ENCODE measurements at places on chromosomes 2 and 18.
A peak's percentile ranks its signal among the peaks of the same experiment; 100 is the strongest.

DNA sequence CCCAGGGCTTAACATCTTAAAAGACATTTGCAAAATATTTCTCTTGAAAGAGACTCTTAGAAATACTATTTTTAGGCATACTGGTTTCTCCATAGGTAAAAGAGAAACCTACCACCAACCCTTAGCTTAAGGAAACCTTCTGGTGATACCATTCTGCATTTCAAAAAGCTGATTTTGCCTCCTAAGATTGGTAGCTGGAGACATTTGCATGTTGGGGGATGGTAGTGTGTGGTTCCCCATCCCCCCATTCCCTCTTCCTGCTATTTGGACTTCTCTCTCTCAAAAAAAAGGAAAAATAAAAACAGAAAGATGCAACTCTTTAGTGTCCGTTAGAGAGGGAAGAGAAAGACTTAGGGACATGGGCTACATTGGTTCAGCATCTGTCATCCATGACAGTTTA, 4.2 kb downstream of the LRRTM1 start:
- no peaks in the 10 kb centered on the region for H3K27me3 ChIP-seq
- H3K4me1 ChIP-seq: no peaks in the 10 kb centered on the region
- H3K27ac ChIP-seq: no peak overlapping the region
- no peak overlapping the region for H3K4me3 ChIP-seq

DNA sequence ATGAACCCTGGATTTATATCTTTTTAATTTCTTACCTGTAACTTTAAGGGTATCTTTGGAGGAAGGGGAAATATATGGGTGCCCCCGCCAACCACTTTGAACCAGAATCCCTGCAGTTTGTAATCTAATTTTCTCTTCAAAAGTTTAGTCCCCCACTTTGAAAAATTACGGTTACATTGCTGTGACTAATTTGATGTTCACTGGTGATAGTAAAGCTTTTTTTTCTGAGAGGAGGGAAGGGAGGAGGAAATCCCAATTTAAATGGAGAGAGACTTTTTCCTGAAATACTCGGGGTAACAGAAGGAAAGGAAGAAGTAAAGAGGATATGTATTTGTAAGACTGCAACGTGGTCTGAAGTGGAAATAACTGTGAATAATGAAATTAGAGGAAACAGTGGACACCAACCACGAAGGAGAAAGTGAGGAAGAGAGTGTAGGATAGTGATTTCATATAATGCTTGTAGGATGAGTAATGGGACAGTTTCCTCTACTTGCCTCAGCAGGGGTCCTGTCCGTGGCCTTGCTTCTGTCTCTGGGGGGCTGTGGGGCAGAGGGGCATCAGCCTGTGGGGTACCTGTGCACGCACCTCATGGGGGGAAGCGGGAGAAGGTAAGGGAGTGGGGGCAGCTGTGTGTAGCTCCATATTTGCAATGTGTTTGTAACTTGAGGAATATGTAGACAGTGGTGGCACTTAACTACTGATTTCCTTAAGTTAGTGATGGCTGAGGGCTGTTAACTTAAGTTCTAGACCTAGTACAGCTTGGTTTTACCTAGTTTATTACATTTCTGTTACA, 161.1 kb downstream of the LTBP1 start:
- no peaks in the 10 kb centered on the region for H3K36me3 ChIP-seq
- DNase-seq: no peak
- H3K4me3 ChIP-seq: no peak overlapping the region
- H3K27ac ChIP-seq: no peak overlapping the region
- H3K4me1 ChIP-seq: no peaks in the 10 kb centered on the region
- no peaks in the 10 kb centered on the region for H3K27me3 ChIP-seq

DNA sequence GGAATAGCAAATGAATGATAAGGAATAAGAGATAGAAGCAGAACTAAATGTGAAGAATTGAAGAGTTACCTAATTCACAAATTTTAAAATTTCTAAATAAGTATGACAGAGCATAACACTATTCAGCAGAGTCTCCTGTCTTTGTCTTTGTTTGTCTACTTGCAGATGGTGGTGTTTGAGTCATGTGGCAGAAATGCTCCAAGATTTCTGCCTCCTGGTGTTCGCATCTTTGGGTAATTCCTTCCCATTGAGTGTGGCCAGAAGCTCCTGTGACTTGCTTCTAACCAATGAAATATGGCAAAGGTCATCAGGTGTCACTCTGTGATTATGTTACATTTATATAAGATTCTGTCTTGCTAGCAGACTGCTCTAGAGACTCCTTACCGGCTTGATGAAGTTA, 45.6 kb upstream of the GALNT3 start:
- DNase-seq: no peak
- H3K4me3 ChIP-seq: no peak overlapping the region
- no peaks in the 10 kb centered on the region for H3K4me1 ChIP-seq
- H3K27ac ChIP-seq: no peak overlapping the region
- no peaks in the 10 kb centered on the region for H3K27me3 ChIP-seq

GRCh38 chr2:241762933-241763369, 13.7 kb upstream of the GAL3ST2 start:
- H3K27me3 ChIP-seq: no peaks in the 10 kb centered on the region
- no peaks in the 10 kb centered on the region for H3K36me3 ChIP-seq
- H3K4me3 ChIP-seq: no peak overlapping the region

GRCh38 chr2:120597595-120598193, 138.0 kb upstream of the GLI2 start:
- no peak overlapping the region for H3K27ac ChIP-seq
- no peak for DNase-seq
- H3K27me3 ChIP-seq: no peaks in the 10 kb centered on the region
- no peaks in the 10 kb centered on the region for H3K36me3 ChIP-seq

DNA sequence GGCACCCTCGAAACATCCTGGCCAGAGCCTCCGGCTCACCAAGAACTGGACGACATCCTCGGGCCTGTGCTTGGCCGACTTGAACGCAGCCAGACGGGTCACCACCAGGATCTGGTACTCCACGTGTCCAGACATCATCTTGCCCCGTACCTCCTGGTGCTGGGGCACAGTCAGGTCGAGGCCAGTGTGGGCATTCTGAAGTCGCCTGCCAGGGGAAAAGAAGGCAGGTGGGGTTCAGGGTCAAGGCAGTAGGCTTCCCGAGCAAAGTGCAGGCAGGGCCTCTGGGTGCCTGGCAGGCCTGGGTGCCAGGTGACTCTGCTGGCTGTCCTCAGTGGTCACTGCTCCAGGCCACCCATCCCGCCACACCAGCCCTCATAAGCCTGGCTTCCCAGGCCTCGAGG, 5.6 kb downstream of the HS1BP3 start:
- H3K4me3 ChIP-seq: no peak overlapping the region
- H3K36me3 ChIP-seq: peaks cover 31% of the 10 kb centered on the region
- no peak for DNase-seq
- no peak overlapping the region for H3K27ac ChIP-seq

GRCh38 chr2:174020926-174021662, 55.9 kb upstream of the SP3 start:
- H3K4me3 ChIP-seq: no peak overlapping the region
- no peaks in the 10 kb centered on the region for H3K36me3 ChIP-seq
- no peak for DNase-seq
- H3K27me3 ChIP-seq: no peaks in the 10 kb centered on the region

DNA sequence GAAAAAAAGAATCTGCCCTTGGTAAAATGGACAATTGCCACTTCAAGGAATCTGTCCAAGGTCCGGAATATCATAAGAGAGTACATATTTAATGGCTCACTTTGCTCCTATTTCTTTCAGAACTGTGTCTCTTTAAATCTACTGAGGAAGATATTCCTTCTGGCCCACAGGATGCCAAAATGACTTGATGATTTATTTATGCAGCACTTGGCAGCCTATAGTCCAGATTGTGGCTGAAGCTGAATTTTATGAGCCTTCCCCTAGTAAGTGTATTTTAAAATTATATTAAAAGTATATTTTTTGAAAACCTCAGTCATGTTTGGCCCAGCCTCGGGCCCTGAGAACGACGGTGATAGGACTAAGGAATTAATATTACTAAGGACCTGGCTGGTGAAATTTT, 465.1 kb upstream of the HNRNPA3 start:
- H3K27me3 ChIP-seq: no peaks in the 10 kb centered on the region
- H3K4me1 ChIP-seq: no peaks in the 10 kb centered on the region
- H3K36me3 ChIP-seq: no peaks in the 10 kb centered on the region
- DNase-seq: no peak
- no peak overlapping the region for H3K27ac ChIP-seq
- H3K4me3 ChIP-seq: no peak overlapping the region

- no peak overlapping the region for H3K27ac ChIP-seq
- no peak overlapping the region for H3K4me3 ChIP-seq
- DNase-seq: no peak
- H3K4me1 ChIP-seq: no peaks in the 10 kb centered on the region
- H3K27me3 ChIP-seq: no peaks in the 10 kb centered on the region
Measured at GRCh38 chr18:11437046-11437445, 172.3 kb upstream of the SLC35G4 start.

GRCh38 chr2:165281387-165281786, 42.2 kb downstream of the SCN2A start:
- H3K4me1 ChIP-seq: no peaks in the 10 kb centered on the region
- no peak overlapping the region for H3K4me3 ChIP-seq
- DNase-seq: no peak
- H3K27ac ChIP-seq: no peak overlapping the region
- no peaks in the 10 kb centered on the region for H3K27me3 ChIP-seq

DNA sequence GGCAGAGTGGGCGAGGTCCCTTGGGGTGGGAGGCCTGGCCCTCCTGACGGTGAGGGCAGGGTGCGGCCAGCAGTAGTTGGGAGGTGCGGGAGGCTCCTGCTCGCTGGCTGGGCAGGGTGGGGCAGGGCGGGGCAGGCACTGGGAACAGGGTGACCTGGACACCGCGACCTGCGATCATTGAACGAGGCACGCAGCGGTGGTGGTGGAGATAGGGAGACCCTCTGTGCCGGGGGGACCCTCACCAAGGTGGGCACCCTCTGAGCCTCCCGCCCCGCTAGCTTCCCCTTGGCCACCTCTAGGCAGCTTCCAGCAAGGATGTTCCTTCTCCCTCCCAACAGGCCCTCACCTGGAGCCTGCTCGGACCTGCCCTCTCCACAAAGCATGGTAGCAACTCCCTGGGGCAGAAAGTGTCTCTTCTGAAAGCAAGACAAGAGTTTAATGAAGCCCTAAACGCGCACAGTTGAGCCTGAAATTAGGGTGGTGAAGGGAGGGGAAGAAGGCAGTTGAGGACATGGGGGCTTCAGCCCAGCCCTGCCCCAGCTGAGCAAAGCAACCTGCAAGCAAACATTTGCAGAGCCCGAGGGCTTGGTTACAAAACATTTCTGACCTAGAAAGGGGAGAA, 15.4 kb upstream of the FOSL2 start:
- no peak overlapping the region for H3K4me3 ChIP-seq
- no peaks in the 10 kb centered on the region for H3K27me3 ChIP-seq
- no peak for DNase-seq
- peaks cover 17% of the 10 kb centered on the region for H3K4me1 ChIP-seq
- H3K27ac ChIP-seq: no peak overlapping the region

DNA sequence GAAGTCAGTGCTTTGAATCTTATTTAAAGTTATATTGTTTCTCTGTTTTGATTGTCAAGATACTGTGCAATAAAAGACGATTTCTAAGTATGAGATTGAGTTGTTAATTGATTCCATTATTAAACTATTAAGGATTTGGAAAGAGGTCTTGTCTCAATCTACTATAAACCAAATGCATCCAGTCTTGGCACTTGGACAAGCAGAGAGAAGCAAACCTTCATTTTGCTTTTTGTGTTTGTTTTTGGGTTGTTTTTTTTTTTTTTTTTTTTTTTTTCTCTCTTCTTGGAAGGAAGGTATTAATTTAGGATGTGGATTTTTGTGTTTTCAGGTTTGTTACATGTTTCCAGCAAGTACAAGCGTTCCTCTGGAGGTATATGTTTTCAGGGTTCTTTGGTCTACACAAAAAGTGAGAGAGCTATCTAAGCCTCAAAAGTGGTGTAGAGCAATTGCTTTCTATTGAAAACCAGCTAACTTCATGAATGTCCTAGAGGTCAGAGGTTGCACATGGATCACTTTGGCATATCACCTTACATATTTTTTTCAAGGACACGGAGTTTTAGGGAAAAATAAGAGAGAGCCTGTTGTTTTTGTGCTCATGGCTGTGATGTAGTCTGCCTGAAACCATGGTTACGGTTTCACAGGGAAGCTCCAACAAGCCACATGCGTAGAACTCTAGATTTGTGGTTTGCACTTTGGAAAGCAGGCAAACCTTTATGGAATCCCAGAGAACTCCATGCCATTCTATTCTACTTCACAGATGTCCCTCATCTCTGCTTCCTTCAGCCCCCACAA, 1.8 kb downstream of the PRKCE start:
- no peaks in the 10 kb centered on the region for H3K36me3 ChIP-seq
- no peak overlapping the region for H3K4me3 ChIP-seq
- no peak overlapping the region for H3K27ac ChIP-seq
- peaks cover 8% of the 10 kb centered on the region for H3K4me1 ChIP-seq
- DNase-seq: no peak
- H3K27me3 ChIP-seq: no peaks in the 10 kb centered on the region

DNA sequence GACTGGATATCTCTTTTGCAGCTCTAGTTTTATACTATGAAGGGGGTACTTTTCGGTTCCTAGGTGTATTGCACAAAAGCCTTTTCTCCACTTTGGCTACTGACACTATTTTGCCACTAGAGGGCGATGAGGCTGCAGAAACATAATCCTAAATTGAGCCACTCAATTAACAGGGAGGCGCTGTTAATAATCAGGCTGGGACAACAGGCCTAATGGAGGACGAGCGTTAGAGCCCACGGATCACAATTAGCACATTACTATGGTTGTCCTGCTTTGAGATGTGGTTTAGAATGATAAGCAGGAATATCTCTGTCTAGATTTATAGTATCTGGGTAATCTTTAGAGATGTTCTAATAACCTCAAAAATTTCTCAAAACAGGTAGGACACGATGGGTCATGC, 62.2 kb upstream of the PMAIP1 start:
- H3K4me1 ChIP-seq: no peaks in the 10 kb centered on the region
- H3K27me3 ChIP-seq: no peaks in the 10 kb centered on the region
- peak; percentile 17 for DNase-seq
- H3K27ac ChIP-seq: no peak overlapping the region

- H3K27me3 ChIP-seq: peaks cover 7% of the 10 kb centered on the region
- H3K27ac ChIP-seq: no peak overlapping the region
- no peak for DNase-seq
- no peak overlapping the region for H3K4me3 ChIP-seq
Measured at GRCh38 chr2:44920751-44921150, 20.8 kb upstream of the SIX3 start.

DNA sequence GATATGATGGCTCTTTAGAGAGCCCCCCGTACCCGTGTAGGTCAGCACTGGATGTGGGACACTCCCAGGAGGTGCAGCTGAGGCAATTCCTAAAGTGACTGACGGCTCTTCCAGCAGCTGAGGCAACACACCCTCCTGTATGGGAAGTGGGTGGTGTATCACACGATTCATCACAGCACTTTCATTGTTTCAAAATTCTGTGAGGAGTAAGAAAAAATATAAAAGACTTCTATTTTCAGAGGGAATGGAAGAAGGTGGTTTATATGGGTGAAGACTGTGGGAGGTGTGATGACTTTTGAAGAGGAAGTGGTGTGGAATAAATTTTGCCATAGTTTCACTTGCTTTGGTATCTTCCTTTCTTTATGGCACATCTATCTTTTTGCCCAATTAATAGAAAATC, 22.3 kb downstream of the QPCT start:
- no peak overlapping the region for H3K27ac ChIP-seq
- peaks cover 20% of the 10 kb centered on the region for H3K4me1 ChIP-seq
- DNase-seq: no peak
- peaks cover 3% of the 10 kb centered on the region for H3K27me3 ChIP-seq
- H3K36me3 ChIP-seq: no peaks in the 10 kb centered on the region

GRCh38 chr2:215970425-215970824, 42.9 kb downstream of the MREG start:
- no peaks in the 10 kb centered on the region for H3K36me3 ChIP-seq
- no peaks in the 10 kb centered on the region for H3K4me1 ChIP-seq
- no peak for DNase-seq
- H3K27me3 ChIP-seq: no peaks in the 10 kb centered on the region

Data from effector memory CD4-positive, alpha-beta T cell (primary cell).